Cerebellum (tissue), 4 donors: ENCODE measurements at places on chromosomes 11 and 22. TPM values are rescaled to one million over a fixed set of nuclear protein-coding genes. Genes with fewer than 3 reads are reported as not detected.

DNA sequence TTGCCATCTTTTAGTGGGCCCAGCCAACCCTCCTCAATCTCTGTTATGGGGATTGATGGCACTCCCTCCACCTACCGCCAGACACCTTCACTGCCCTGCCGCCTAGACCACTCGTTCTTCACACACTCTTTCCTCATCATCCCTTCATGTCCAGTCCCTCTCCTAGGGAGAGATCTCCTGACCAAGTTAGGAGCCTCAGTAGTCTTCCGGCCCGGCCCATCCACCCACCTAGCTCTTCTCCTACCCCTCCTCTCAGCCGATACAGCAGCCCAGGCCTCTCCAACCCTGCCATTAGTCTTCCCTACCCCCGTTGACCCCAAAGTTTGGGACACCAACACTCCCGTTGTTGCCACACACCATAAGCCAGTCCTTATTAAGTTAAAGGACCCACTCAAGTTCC lies 11.0 kb upstream of the OR56A3 start:
- DNase-seq = no peak

DNA sequence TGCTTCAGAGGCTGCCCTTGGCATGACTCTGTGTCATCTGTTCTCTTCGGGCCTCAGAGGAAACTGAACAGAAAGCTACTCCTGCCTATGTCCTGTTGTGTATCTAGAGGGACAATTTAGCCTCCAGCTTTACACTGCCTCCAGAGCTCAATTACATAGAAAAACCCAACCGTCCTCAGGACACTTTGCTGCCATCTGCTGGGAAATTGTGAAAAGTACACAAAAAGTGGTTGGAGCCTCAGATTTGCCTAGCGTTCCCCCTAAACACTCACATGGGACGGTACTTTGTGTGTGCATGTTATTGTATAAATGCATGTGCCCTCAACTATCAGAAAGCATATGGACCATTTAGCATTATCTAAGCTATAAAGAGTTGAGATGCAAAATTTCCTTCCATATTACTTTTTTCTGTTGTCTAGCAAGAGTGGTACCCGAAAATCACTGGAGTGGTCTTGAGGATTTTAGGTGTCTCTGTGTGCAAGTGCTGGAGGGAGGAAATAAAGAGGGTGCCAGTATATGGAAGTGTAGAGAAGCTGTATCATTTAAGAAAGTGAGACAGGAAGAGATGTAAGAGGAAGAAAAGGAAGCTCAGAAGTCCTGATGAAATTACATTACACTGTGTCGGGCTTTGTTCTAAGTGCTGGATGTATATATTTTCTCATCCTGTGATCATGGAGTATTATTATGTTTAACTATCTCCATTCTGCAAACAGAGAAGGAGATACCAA lies 8.7 kb upstream of the MS4A4E start:
- peak; percentile 6 for DNase-seq

GRCh38 chr11:83036701-83037100 lies 35.0 kb downstream of the RAB30 start:
- no peak for DNase-seq

- DNase-seq = no peak
Observed at GRCh38 chr22:44407171-44407986, 90.7 kb downstream of the RTL6 start.

DNA sequence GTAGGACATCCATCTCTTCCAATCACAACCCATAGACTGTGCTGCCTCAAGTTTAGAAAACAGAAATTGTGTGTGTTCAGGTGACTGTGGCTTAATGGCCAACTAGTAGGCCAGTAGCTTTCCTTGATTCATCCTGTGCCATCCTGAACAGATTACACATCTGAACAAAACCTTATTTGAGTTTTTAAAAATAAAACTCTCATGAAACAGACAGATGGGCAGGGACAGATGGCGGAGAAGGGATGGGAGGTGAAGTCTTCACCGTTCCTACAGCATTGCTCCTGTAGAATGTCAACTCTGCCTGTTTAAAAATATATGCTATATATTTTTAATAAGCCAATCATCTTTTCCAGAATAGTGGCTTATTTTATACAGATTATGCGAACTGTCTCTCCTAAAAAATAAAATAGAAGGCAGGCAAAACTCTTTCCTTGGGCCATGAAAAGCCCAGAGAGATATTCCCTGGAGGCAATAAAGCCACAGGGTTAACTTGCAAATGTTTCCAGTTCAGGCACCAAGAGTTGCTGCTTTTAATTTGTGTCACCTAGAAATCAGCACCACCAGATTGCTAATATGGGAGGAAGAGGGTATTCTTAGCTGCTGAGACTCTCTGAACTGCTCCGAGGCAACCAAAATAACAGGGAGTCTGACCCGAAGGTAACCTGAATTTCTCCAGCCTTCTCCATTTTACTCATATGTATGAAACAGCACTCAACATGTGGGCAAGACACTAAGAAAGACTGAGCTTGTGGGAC lies 861.2 kb downstream of the OPCML start:
- DNase-seq = peak; percentile 33

- DNase-seq = no peak
Observed at GRCh38 chr11:111718436-111718835, 47.8 kb downstream of the PPP2R1B start.

GRCh38 chr11:29306527-29306926 lies 710.3 kb downstream of the KCNA4 start:
- no peak for DNase-seq

DNA sequence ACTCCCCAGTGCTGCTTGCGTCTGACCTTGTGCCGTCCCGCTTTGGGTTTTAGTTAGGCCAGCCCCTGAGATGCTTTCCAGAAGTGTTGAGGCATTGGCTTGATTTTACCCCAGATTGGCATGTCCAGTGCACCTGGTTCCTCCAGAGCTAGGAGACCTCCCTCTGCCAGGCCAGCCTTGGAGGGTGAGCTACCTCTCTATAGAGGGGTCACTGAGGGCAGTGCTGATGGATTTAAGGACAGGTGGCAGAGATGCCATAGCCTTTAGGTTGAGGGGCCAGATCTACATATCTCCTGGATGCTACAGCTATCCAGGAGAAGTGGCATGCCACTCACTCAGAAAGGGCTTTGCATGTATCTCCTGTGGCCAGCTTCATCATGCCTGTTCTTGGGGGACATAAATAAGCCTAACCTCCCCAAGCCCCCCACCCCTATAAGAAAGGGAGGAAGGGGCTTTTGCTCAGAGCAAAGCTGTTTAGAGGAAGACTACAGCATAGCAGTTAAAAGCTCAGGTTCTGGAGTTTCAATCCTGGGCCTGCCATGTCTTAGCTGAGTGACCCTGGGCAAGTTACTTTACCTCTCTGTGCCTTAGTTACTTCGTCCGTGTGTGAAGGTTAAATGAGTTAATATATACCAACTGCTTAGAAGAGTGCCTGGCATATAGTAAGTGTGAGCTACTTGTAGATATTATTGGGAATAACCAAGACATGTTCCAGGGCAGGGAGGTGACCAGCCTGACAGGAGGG lies 6.4 kb downstream of the UBE2L3 start:
- DNase-seq = no peak

The FJX1 gene
- 17.2 TPM for total RNA-seq

DNA sequence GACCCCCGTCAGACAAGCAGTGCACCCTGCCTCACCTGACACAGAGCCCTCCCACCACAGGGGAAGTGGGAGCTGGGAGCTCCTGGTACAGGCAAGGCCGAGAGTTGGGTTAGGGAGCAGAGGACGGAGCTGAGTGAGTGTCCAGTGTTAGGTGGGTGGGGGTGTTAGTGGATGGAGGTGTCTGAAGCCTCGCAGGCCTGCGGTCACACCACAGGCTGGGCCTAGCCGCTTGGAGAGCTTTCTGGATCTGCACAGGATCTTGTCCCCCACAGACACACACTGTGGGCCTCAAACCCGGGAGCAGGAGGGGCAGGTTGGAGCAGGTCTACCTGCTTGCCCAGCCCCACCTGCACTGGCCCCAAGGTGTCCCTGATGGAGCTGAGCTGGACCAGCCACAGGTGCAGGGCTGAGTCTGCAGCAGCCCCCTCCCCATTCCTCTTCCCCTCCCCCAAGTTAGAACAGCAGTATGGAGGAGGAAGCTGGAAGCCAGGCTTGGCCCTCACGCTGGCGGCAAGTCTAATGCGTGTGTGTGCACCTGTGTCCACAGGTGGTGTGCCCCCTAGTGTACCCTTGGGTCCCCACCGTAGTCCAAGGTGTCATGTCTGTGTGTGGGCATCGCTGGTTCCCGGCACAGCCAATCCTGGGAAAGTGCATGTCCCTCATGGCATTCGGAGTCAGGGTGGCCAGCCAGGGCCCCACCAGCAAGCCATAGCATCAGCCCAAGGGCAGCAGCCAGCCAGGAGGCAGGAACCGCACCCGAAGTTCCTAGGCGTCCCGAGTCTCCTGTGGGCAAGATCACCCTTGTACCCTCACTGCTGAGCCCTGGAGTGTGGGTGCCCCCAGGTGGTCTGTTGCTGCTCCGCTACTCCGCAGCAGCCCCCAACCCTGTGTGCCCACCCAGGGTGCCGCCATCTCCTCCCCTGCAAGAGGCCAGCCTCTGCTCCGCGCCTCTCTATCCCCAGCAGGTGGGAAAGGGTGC lies 2.0 kb upstream of the GATD1 start:
- DNase-seq = no peak

DNA sequence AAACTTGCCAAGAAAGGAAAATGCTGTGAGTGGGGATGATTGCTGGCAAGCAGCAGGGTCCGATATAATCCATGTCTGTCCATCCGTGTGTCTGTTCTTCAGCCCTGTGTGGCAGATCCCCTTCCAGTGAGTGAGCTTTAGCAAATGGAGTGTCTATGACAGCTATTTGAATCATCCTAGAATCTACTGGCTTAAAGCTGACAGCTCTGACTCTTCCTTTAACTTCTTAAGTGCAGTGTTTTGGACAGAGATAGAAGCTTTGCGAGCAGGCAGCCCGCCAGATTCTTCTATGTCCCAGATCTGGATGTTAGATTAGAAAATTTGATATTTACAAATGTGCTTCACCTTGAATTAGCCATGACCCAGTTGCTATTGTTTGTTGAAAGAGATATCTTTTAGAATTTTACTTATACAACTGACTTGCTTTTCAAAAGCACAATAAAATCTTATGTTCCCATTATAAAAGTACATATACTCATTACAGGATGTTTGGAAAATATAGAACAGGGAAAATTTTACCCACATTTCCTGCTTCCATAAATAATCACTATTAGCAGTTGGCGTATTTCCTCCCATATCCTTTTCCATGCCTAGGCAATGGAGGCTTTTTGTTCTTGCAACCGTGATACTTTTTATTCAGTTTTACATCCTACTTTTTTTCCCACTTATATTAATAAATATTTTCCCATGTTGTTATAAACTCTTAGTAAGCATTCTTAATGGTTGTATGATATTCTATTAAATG lies 124.5 kb downstream of the COMMD9 start:
- DNase-seq = no peak

DNA sequence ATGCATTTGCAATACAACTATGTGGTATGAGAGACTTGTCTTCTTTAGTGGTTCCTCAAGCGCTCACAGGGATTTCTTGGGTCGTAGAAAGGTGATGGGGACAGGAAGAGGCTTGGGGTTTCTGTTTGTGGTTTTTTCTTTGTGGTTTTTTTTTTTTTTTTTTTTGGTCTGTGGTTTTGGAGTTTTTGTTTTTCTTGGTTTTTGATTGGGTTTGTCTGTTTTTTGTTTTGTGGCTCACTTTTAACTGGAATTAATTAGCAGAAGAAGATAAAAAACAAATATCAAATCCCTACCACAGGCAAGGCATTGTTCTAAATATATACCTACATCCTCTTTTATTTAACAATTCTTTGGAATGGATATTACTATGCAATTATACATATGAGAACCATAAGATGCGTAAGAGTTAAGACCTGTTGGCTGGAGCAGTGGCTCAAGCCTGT lies 5.5 kb downstream of the TTC28 start:
- no peak for DNase-seq

DNA sequence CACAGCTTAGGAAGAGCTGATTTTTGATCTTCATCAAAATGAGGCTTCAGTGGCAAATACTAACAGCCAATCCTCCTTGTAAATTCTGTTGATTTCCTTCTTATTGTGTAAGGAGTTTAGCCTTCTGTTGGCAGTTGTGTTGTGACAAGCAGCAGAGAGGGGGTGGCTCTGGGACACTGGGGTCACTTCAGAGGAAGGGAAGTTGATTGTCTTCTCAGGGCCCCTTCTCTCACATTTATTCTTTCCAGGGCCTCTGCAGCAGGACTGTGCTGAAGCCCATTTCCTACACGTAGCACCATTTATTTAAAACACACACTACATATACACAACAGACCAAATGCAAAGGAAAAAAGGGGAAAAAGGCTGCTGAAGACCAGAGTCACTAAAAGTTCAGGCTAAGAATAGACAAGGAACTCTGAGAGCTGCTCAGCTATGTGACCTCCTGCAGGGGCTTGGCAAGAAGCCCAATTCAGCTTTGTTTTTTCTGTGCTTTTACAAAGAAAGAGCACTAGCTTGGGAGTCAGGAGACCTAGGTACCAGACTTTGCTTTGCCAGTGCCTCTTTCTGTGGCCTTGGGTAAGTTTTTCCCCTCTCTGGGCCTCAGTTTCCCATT lies 28.3 kb upstream of the UPB1 start:
- DNase-seq = no peak

The F2 gene
- total RNA-seq = 0.18 TPM

The PARVA gene
- total RNA-seq = 9.5 TPM

GRCh38 chr11:29211202-29211601 lies 805.6 kb downstream of the KCNA4 start:
- no peak for DNase-seq

- no peak for DNase-seq
Observed at GRCh38 chr11:16292167-16292859, 64.0 kb downstream of the SOX6 start.

DNA sequence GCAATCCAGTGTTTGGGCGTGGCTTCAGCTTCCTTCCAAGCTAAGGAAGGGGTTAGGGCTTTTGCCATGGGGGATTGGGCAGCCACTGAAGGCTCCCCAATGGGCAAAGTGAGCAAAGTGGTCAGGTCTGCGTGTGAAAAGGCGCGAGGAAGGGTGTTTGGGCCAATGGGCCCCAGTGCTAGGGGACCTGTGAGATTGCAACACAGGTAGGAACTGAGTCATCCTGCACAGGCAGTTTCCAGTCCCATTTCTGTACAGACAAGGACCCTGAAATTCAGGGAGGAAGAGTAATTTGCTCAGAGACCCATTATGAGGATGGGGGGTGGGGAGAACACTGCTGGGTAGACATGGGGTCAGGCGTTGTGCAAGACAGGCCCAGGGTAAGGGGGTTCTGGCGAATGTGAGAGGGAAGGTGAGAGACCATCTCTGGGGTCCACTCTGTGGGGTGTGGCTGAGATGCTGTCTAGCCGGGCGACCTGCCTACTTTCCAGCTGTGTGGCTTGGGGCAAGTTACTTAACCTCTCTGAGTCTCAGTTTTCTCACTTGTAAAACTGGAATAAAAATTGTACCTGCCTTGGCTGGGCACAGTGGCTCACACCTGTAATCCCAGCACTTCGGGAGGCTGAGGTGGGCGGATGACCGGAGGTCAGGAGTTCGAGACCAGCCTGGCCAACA lies 7.3 kb downstream of the CCDC88B start:
- no peak for DNase-seq

DNA sequence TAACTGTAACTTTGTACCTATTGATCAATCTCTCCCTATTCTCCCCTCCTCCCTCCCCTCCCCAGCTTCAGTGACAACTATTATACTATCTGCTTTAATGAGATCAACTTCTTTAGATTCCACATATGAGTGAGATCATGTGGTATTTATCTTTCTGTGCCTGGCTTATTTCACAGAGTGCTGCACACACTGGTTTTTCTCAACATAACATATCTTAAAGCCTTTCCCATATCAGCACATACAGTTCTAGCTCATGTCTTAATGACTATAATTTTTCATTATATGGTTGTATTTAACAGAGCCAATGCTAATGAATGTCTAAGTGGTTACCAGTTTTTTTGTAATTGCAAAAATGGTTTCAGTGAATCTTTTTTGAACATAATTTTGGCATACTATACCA lies 340.3 kb upstream of the DDI1 start:
- DNase-seq = no peak

GRCh38 chr11:94010136-94010535 lies 11.0 kb upstream of the HEPHL1 start:
- DNase-seq = no peak
